Muscle of arm (tissue), 14 donors: ENCODE measurements at places on chromosomes 16 and 17.

DNA sequence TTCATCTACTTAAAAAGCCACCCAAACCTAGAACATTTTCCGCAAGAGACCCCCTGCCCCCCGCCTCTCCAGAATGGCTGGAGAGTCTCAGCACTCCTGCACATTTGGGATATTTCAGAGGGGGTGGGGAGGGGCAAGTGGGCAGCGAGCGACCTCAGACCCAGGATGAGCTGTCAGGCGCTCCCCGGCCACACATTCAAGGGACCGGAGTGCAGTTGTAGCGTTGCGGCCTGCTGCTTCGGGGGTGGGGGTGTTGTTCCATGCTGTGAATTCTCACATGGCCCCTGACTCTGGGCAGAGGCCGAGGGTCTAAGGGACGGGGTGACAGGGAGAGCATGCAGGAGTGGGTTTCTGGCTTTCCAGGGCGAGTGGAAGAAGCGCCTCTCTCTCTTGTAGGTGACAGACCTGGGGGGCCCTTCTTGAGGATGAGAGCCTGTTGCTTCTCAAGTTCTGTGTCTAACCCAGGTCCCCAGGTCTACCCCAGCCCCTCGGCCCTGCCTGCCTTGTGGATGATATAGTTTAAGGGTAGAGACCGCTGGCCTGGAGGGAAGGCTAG lies 231.2 kb downstream of the SEC14L1 start:
- DNase-seq, result no peak

GRCh38 chr17:14372905-14373613 lies 72.2 kb downstream of the HS3ST3B1 start:
- DNase-seq, result no peak

- DNase-seq, result no peak
Measured at GRCh38 chr17:16484445-16485175, 7.4 kb downstream of the LRRC75A start.

DNA sequence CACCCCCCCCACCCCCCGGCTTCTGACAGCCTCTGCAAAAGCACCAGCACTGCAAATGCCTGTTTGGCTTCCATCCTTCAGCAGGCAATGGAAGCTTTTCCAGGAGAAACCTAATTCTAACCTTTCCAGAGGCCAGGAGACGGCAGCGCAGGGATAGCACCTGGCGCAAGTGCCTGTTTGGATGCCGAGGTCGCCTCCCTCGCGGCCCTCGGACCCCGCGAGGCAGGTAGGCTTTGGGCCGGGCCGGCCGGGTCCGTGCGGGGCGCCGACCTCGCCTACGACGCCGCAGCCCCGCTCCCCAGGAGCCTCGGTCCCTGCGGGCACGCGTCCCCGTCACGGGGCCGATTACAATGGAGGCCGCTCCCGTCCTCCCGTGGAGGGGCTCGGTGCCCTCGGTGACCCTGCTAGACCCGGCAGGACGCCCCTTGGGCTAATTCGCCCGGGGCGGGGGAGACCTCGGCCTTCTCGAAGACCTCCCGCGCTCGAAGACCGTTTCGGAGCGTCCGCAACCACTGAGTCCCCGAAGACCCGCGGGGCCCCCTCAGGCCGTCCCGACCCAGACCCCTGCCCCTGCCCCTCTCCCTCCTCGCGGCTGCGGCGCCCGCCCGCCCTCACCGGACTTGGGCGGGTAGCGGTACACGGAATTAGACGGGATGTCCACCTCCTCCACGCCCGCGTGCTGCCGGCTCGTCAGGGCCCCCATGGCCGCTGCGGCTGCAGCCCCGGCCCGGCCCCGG lies 587 bp downstream of the RNF157 start:
- DNase-seq, result no peak

DNA sequence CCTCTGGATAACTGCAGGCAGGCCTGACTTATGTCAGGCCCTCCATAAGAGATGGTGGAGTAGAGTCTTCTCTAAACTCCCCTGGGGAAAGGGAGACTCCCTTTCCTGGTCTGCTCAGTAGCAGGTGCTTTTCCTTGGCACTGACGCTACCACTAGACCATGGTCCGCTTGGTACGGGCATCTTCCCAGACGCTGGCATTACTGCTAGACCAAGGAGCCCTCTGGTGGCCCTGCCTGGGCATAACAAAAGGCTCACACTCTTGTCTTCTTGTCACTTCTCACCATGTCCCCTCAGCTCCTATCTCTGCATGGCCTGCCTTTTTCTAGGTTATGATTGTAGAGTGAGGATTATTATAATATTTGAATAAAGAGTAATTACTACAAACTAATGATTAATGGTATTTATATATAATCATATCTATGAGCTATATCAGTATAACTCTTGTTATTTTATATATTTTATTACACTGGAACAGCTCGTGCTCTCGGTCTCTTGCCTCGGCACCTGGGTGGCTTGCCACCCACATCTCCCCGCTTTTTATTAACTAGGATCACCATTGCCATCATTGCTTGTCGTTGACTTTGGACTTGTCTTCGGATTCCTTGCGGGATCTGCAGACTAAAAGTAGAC lies 59.8 kb upstream of the ARL4D start:
- DNase-seq, result no peak

GRCh38 chr17:36095992-36096391 lies 6.0 kb upstream of the CCL3 start:
- DNase-seq, result no peak

- DNase-seq, result no peak
Measured at GRCh38 chr17:79600681-79601131, 10.1 kb downstream of the RBFOX3 start.

DNA sequence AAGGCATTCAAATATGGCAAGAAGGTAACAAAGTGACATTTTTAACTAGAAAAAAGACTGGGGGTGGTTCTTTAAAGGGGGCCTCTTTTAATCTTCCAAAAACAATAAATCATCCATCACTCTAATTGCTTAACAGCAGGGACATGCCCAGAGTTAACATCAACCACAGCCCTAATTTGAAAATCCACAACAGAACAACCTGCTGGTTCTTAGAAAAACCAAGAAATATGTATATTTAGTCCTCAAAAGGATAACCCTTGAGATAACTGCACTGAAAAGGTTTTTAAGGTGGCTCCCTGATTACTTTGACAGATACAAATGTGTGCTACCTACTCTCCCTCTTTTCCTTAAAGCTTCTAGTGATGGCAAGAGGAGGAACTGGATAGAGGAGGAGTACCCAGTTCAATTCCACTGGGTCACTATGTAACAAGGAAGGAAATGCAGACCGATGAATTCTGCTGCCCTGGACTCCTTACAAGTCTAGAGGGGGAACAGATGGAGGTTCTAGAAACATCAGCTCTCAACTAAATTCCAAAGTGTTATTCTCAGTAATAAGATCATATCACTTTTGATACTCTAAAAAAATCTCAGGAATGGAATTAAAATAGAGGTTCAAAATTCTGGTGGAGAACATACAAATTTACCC lies 54.3 kb downstream of the N4BP1 start:
- no peak for DNase-seq

DNA sequence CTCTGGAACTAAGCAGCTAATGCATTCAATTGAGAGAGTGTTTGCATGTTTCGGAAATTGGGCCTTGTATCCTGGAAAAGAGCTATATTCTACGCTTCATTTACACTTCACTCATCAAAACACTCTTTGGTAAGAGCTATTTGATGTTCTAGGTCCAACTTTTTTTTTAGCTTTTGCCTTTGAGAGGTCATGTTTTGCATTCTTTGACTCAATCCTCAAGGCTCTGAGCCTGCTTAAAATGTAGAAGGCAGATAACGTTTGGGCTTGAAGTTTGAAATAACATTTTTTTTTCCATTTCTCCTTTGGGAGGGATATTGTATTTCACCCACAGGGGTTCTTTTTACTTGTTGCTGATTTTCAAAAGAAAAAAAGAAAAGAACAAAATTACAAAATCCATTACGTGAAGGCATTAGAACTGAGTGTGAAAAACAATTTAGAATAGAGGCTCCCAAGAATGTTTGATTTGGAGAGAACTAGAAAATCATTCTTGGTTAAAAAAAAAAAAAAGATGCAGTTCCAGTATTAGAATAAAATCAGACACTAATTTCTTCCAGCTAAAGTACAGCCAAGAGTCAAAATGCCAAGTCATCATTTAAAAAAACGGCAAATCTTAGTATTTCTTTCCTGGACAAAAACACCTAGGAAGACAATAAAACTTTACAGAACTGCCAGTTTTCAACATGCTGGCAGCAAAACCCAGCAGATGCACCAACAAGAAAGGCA lies 268.5 kb downstream of the GRIN2A start:
- no peak for DNase-seq

DNA sequence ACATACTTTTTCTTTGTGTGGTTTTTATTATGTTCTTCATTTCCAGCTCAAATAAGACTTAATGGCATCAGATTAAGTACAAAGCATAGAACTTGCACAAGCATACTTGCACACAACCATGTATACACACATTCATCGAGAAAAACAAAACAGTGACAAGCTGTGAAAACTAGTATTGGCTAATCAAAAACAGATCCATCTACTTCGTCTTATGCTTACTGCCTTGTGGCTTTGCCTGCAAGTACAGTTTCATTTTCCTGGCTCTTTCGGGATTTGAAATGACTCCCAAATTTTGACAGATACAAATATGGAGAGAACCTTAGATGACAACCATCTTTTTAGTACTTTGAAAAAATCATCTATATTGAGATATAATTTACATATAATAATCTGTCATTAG lies 338.3 kb downstream of the BCAS3 start:
- DNase-seq, result no peak

GRCh38 chr16:78906135-78906534 lies 694.4 kb downstream of the MAF start:
- DNase-seq, result no peak

DNA sequence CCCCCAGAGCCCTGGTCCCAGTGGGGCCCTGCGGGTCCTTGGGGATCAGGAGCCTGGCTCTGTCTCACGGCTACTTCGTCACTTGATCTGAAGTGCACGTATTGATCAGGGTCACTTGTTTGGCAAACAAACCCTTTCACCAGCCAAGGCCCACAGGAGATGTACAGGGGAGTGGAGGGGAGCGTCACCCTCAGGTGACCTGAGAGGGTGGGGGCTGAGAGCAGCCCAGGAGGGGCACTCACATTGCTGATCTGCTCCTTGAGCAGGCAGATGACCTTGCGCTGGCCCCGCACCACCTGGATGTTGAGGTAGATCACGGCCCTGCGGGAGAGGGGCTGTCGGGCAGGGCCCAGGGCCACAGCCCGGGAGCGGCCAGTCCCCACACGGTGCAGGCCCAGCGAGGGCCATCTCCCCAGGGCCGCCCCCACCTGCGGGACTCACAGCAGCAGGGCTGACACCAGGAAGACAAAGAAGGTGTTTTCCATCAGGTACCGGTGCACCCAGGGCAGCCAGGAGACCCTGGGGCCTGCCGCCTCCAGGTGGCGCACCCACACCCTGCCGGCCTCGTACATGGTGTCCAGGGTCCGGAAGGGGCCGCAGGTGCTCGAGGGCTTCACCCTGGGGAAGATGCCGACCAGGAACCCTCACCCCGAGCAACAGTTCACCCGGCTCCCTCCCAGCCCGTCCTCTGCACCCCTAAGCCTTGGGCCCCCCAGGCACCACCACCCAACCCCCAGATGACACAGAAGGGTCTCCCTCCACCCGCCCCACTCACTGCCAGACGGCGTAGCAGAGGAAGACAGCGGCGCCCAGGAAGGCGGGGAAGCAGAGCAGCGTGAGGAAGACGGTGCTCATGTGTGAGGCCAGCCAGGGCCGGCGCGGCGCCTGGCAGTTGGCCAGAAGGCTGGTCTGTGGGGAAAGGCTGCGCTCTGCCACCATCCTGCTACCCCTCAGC lies 11.3 kb downstream of the TMC6 start:
- no peak for DNase-seq

DNA sequence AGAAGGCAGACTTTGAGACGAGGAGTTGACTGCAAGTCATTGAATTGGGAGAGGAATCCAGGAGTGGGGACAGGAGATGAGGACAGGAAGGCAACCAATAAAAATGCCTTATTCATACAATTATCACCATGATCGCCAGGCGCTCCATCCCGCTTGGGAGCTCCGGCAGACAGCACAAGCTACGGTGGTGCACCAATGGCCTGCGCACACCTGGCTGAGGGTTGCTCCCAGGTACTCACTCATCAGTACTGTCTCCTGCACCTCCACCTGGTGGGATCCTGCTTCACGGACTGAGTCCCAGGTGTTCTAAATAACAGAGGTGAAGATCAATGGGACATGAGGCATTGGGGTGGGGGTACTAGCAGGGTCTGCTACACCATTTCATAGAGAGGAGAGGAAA lies 160.0 kb upstream of the TNRC6C start:
- DNase-seq, result no peak

- DNase-seq, result no peak
Measured at GRCh38 chr17:81165246-81166032, at the start of gene PVALEF. Gene PVALEF, plus strand, starts transcription at chr17:81165507. Its CDS starts 15,720 bp downstream, at chr17:81181227.

DNA sequence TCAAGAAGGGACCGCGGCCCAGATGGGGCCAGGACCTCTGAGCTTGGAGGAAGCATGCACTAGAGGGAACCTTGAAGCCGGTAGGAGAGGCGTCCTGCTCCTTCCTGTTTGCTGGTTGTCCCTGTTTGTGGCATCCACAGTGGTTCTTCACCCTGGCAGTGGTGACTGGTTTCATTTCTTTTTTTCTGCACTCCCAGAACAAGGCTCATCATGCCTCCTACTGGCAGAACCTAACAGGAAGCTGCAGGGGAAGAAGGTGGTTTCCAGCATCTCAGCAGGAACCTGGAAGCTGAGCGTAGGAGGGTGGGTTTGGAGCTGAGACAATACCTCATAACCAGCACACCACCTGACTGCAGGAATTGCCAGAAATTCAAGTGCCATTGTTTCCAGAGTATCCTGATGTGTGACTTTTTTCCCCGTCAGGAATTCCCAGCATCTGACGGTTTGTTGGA lies 5.8 kb downstream of the TMEM231 start:
- DNase-seq, result no peak

DNA sequence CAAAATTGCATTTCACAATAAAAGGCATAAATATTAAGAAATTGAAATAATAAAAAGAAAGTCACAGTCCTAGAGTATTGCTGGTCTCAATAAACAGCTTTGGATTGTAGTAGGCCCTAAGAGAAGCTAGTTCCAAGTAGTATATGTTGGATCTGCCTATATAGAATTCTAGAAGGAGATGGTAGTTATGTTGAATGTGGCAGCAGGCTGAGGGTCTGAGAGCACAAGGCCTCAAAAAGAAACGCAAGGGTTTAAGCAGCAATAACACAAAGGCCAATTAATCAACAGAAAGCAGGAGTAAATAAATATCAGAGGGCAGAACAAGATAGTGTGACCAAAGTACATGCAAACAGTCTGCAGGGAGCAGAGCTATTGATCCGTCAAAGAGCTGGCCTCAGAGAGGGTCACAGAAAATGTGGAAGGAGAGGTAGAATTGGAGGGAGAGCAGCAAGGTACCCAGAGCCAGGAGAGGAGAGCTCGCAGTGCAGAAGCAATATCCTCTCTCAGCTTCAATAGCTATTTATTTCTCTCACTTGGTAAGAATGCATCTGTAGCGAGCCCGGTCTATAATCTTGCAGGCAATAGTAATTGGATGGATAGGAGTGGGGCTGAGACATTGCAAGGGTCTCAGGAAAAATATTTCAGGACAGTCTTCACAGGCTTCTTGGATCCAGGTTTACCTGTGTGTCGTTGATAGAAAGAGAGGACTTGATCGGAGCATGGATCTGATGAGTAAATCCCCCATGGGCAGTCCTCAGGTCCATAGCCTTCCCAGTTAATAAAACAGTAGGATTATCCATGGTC lies 25.1 kb upstream of the MED13 start:
- DNase-seq, result no peak

GRCh38 chr17:75637143-75637538 lies 3.9 kb downstream of the SMIM5 start:
- no peak for DNase-seq
